Activated T-helper 17 cell treated with anti-CD3 and anti-CD28 coated beads, Interleukin-2, amount 50 U/mL, for 72 hours (primary cell): ENCODE measurements at places on chromosomes 1 and 21. TPM values are rescaled to one million over a fixed set of nuclear protein-coding genes. Genes with fewer than 3 reads are reported as not detected.

TRABD2B gene
- total RNA-seq: not detected

CIART gene
- total RNA-seq: 12.4 TPM

CRP gene
- not detected for total RNA-seq

SH2D1B gene
- total RNA-seq: not detected

LMX1A gene
- not detected for total RNA-seq

ATP8B2 gene
- 64.3 TPM for total RNA-seq

KRTAP12-2 gene
- total RNA-seq: not detected

CROCC gene
- 24.5 TPM for total RNA-seq

SV2A gene
- total RNA-seq: 5.8 TPM

TLCD4 gene
- 0.48 TPM for total RNA-seq

IL22RA1 gene
- not detected for total RNA-seq

GPR37L1 gene
- not detected for total RNA-seq

ZYG11A gene
- 0.13 TPM for total RNA-seq

DENND2C gene
- total RNA-seq: 1.0 TPM

ZNF683 gene
- total RNA-seq: not detected

ANGPTL7 gene
- not detected for total RNA-seq

TFF3 gene
- not detected for total RNA-seq

GUCA2A gene
- total RNA-seq: not detected

ITLN2 gene
- not detected for total RNA-seq

LCE6A gene
- total RNA-seq: not detected

APP gene
- total RNA-seq: 46.6 TPM

TTC24 gene
- not detected for total RNA-seq

ZCCHC17 gene
- 27.2 TPM for total RNA-seq

FCGR2B gene
- 0.13 TPM for total RNA-seq
